ENCODE measurements at places on chromosomes 3 and 15.

DNA sequence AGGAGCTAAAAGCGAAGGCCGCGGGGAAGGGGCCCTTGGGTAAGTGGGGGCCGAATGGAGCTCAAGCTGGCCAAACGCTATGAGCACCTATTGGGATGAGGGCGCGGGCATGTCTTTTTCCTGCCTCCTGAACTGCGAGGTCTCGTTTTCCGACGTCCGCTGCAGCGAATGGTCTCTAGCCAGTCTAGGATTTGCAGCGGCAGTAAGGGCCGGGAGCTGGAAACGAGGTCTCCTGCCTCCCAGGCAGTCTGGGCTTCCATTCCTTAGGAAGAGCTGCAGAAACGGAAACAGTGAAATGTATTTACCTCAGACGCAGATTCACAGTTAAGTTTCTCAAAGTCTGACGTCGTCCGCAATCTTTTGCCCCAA is 517 bp downstream of the TMA7 start:
- no peak for DNase-seq

- no peak for DNase-seq
These were observed 11.1 kb upstream of the UBE2Q2 start for GRCh38 chr15:75832114-75832513.

DNA sequence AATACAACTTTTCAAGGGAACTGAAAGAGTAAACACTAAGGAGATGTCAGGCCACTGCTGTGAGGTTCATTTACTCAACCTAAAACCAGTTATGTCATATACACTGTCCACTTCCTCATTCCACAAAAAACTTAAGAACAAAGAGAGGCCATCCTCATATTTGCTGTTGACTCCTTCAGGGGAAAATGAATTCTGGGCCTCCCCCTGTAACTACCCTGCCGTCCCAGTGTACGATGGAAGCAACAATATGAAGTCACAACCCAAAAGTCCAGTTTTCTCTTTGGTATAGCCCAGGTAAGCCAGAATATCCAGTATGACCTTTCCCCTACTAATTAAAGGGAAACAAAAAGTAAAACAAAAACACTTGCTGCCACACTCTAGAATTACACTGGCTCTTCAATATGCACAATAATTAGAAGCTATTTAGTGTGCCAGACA is 16.2 kb downstream of the CEP152 start:
- no peak for DNase-seq

- peak; percentile 55 for DNase-seq
These were observed 170.2 kb upstream of the UMPS start for GRCh38 chr3:124559846-124560574.

GRCh38 chr3:52398670-52399081 is 46.2 kb downstream of the SEMA3G start:
- no peak for DNase-seq

DNA sequence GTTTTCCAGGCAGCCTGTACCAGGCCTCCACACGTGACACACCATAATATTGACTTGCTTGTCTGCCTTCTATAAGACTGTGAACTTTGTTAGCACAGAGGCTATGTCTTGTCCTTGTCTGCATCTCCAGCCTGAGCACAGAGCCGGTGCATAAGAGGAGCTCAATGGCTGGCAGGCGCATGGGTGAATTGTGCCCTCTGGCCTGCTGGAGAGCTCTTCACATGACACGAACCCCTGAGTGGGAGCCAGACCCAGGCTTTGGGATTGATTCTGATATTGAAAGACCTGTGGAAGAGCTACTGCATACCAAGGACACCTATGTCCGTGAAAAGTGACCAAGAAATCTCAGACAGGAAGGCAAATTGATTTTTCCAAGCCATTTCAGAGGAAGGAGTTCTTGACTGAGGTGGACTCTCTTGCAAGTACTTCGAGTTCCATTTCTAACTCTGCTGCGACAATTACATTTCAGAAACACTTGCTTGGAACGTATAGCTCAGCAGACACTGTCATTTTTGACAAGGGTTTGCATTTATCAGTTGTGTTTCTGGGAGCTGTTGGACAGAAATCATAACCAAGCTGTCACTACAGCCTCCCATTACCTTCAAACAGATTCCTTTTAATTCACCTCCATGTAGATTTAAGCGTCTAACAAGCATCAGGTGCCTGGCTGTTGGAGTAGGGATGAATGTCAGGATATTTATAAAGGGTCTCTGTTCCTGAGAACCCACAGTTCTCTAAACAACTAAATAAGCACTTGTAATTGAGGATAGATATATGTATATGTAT is 281.3 kb downstream of the WDR72 start:
- no peak for DNase-seq

DNA sequence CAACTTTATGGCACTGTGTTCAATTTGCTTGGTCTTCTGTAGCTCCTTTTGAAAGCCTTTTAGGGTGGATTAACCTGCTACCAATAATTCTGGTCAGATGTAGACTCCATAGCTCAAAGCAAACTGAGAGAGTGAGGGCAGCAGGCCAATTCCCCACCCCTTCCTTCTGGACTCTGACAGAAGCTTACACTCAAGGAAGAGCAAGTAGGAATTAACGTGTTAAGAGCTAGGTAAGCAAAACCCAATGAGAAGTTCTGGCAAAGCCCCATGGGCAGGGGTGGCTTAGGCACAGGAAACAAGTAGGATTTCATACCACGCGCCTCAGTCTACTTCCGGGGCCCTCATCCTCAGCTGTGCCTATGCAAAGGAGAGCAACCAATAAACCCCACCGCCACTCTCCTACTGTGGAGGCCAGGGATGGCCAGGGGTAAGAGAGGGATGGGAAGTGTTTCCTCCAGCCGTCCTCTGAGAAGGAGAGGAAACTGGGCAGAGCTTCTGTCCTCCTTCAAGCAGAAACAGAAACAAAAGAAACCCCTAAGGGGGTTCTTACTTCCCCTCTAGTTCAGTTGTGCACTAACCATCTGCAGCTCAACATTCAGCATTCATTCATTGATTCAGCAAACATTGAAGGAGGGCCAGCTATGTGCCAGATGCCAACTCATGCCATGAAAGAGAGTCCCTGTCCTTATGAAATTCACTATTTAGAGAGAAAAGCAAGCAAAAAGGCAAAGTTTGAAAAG is 12.6 kb downstream of the CCR5 start:
- no peak for DNase-seq

DNA sequence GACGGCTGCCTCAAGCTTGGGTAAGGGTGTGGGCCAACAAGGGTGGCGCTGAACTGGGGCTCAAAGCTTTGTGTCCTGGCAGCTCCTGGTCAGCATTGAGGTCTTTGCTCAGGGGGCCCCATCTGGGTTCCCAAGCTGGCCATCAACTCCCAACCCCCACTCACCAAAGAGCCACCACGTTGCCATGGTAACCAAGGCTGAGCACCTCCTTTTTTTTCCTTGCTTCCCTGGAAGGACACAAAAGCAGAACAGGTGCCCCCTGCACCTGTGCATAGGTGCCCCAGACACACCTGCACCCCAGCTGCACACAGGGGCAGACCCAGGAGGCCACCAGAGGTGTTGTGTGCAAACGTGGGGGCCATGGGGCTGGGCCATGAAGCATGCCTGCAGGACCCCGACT is 16.5 kb downstream of the UROC1 start:
- DNase-seq = no peak

GRCh38 chr15:31366169-31366734 is 39.6 kb downstream of the KLF13 start:
- DNase-seq = no peak

DNA sequence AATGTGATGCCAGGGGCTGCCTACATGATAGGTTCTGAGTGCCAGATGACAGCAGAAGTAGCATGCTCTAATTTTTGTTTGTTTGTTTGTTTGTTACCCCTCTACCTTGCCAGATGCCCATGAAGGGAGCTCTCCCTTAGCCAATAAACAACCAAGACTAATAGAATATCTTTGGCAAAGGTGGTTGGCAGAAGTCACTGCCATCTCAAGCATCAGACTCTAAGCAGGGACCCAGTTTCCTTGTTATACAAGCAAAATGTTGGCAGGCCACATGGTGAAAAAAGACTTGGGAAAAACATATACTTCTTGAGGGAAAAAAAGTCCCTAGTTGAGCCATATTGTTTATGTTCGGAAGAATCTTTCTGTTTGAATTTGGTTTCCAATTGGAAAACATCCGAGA is 609.0 kb upstream of the CFAP20DC start:
- DNase-seq = no peak

GRCh38 chr15:40316931-40317330 is 6.6 kb upstream of the INAFM2 start:
- no peak for DNase-seq

GRCh38 chr3:182962166-182962565 is 18.2 kb downstream of the DCUN1D1 start:
- DNase-seq = no peak

- DNase-seq = no peak
These were observed 10.6 kb downstream of the LRRC58 start for GRCh38 chr3:120338517-120338916.

DNA sequence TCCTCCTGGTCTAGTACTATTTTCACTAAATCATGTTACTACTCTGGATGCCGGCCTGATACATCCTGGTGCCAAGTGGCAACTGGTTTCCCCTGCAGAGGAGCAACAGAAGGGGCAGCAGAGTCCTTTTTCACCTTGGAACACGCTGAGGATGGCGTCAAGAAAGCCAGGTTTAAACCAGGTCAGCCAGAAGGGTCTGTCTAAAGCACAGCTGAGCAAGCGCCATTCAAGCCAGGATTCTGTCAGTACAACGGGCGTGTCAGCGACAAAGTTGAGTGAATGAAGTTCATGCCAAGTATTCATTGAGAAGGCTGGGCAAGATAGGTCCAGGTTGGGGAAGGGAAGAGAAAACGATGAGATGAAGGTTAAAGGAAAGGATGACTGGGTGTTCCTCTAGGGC is 88.2 kb downstream of the FBN1 start:
- DNase-seq = no peak

DNA sequence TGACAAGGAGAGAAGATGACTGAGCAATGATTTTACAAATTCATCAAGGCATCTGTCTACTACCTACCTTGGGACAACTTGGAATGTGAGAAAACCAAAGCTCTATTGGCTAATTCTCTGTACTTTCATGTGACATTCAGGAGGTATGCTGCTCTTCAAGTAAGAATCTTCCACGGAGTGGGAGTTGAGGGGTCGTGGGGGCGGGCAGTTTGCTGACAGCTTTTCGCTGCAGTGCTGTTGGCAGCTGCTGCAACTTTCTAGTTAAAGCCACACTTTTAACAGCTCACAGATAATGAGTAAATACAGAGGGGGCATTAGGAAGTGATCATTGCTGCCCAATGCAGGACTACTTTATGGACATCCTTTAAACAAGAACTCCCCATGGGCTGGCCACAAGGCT is 22.3 kb downstream of the CLDN1 start:
- no peak for DNase-seq

DNA sequence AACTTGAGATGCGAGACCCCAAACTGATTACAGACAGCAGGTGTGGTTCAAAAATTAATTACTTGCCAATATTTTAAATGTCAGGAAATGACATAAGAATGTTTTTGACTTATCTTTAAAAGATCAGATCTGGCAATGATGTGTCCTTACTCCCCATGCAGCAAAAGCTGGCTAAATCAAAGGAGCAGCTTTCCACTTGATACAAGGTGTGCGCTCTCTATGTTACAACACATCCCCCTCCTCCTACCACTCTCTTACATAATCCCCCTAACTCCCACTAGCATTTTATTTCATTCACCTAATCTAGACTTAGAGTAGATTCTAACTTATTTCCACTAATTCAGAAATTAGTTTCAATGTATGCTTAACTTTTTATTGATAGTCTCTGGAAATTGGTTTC is 609.0 kb downstream of the GRM7 start:
- no peak for DNase-seq
